ENCODE measurements at places on chromosomes 5 and 9.

GRCh38 chr5:180832638-180833068 is 28.4 kb downstream of the ZFP62 start:
- DNase-seq: no peak

- no peak for DNase-seq
Measured at GRCh38 chr5:127040796-127041520, 10.6 kb upstream of the MARCHF3 start.

DNA sequence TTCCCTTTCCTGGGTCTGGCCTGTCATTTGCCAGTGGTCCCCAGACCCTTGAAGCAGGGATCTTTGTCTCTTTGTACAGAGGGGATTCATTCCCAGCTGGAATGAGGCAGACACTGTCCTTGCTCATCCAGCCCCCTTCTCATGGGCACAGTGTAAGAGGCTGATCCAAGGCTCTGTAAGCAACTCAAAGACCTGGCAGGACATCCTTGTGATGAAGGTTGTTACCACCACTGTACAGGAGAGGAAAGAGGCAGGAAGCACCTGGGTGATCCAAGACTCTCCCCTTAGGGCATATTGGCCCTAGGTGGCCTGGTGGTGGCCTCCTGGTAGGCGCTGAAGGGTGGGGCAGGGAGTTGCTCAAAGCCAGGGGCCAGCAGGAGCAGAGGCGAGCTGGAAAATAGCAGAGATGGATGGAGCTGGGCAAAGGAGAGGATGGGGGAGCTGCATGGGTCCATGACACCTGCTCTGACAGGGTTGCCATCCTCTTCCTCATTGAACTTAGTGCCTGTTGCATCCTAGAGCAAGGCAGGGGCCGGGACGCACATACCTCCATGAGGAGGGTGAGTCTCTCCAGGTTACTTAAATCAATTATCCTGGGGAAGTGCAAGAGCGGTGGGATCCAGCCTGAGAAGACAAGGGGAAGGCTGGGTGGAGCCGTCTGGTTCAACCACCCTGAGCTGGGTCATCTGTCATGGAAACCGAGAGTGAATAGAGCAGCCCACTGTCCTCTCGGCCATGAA is 9.8 kb upstream of the GADD45G start:
- no peak for DNase-seq

DNA sequence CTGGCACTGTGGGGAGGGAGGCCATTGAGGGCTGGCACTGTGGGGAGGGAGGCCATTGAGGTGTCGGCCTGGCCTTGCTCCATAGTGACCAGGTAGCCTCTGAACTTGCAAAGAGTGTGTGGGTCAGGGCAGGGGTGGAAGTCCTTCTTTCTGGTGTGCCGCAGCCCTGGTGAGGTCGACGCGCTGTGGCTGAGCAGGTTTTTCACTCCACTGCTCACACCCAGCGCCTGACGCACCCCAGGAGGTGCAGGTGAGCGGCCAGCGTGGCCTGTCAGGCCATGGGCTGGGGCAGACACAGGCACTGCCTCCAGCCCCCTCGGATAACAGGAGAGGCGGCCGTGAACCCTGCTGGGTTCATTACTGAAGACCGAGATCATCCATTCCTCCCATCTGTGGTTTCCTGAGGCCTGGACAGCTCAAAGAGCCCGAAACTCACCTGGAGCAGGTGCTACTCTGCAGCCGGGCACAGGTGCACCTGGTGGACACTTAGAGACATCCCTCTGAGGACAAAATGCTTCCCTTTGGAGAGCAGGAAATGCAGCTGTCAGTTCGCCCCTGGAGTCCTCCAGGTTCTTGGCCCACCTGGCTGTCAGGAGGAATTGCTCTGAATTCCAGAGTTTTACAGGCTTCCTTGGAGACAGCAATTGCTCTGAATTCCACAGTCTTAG is 32.4 kb downstream of the LHX3 start:
- DNase-seq: no peak

GRCh38 chr5:154873791-154874331 is 15.4 kb downstream of the CNOT8 start:
- no peak for DNase-seq

DNA sequence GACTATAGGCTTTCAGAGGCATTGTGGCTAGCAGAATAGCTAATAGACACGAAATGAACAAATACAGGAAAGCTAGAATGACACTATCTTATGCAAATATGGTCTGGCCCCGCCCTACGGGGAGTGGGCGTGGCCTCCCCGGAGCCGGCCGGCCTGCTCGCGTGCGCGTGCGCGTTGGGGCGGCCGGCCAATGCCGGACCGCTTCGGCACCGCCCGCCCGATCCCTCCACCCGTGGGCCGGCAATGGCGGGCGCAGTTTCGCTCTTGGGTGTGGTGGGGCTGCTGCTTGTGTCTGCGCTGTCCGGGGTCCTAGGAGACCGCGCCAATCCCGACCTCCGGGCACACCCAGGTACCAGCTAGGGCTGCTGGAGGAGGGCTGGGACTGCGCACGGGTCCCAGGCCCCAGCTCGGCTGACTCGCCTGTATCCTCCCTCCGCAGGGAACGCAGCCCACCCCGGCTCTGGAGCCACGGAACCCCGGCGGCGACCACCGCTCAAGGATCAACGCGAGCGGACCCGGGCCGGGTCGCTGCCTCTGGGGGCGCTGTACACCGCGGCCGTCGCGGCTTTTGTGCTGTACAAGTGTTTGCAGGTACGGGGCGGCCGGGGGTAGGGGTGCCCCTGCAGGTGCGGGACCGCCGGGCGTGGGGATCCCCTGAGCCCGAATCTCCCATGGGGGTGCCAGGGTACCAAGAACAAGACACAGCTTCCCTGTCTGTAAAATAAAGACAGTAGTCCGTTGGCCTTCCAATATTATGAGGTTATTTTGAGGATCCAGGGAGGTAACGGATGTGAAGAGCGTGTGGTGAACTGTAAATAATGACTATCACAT is at the start of gene CCDC107:
Gene CCDC107 (plus strand): TSS at position 156 of the 831 bp plus-strand sequence. CDS start 88 bp downstream, at position 244.
- DNase-seq: no peak

DNA sequence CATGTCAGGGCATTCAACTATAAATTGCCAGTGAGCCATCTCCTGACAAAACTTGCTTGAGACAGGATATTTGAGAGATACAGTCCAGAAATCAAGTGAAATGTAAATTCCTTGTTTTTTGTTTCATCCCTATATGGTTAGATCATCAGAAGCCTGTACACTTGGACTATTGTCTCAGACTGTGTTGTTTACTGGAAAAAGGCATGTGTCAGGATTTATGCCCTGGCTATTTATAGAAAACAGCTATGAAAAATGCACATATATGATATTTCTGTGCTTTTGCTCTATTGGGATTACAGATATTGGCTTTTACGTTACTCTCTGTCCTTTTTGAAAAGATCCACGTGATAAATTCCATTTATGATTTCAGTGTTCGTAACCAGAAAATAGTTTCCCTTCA is 44.2 kb downstream of the IL31RA start:
- no peak for DNase-seq
